Fibroblast of skin of left biceps (primary cell): ENCODE measurements at places on chromosomes 11 and 22.

- DNase-seq: no peak
Observed at GRCh38 chr11:95829580-95830259, 39.4 kb downstream of the CEP57 start.

DNA sequence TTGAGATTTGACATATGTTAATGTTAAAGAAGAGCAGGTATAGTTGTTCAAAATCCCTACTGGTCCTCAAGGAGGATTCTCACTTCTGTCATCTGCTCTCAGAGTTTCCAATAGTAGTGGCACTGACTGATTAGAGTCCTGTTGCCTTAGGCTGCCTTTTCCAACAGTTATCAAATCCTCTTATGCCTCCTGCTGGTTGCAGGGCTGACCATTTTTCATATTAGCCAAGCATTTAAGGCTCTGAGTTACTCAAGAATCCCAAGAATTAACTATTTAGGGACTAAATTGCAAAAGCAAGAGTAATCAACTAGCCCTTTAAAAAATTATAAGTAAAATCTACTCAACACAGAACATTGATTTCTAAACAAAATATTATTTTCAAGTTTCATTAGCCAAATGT is 212.0 kb upstream of the CHORDC1 start:
- DNase-seq: no peak

GRCh38 chr11:368414-369335 is 624 bp upstream of the B4GALNT4 start:
- DNase-seq: no peak

DNA sequence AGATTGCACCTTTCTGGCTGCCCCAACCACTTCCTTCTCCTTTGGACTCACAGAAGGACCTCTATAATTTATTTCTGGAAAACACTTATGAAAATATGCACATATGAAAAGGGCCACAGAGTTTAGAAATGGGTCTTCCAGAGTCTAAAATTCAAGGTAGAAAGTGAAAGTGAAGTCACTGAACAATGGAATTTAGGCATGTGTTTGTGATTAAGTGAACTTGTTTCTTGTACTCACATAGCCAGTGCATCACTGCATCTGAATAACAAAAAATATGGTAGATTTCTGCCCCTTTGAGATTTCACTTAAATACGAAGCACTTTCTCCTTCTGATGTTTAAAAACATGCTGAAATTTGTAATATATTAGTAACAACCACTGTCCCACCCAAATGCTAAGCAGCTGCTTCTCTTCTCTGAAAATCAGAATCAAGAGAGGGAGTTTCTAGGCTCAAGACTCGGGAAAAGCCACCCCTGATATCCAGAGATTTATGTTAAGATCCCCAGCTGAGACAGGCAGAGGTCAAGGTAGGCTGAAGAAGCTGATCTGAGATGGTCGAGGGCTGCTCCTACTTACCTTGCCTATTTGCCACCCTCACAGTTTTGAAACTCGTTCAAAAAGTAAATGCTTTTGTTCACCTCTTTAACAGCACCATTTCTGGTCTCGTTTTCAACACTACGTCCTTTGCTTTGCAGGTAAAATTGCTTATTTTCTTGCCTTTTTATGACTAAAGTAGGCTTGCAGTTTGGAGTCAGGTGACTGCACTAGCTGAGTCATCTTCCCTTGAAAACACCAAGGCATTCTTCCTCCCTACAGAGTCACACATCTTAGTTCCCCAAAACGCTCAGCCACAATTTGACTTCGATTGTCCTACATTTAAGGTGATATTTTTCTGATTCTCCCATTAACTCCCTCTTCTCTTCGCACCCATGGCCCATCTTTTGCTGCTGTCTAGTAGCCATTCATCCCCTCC is at the start of gene XKR3:
TSS of gene XKR3 (minus strand) at position 696 of the 972 bp plus-strand sequence. CDS start 17,338 bp downstream, outside the sequence.
- no peak for DNase-seq

DNA sequence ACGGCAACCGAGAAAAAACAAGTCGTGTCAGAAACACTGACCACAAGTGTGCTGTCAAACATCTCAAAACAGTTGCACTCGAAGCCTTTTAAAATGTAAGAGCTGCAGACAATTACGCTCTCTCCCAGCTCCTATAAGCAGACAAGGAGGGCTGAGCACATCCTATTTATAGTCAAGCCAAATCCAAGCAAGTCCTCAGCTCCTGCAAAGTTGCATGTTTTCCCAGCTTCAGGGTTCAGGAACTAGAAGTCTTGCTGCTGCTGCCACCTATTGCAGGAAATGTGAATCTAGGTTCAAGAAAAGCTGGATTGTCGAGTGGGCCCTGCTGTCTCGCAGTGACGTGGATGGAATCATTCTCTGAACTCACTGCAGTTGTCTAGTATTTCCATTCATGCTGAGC is 15.5 kb downstream of the EFCAB6 start:
- peak; percentile 18 for DNase-seq
